Ureter (tissue), 1 donor: ENCODE measurements at places on chromosomes 2 and 18.

GRCh38 chr2:158713523-158714138 lies 81.5 kb upstream of the DAPL1 start:
- no peak for DNase-seq

DNA sequence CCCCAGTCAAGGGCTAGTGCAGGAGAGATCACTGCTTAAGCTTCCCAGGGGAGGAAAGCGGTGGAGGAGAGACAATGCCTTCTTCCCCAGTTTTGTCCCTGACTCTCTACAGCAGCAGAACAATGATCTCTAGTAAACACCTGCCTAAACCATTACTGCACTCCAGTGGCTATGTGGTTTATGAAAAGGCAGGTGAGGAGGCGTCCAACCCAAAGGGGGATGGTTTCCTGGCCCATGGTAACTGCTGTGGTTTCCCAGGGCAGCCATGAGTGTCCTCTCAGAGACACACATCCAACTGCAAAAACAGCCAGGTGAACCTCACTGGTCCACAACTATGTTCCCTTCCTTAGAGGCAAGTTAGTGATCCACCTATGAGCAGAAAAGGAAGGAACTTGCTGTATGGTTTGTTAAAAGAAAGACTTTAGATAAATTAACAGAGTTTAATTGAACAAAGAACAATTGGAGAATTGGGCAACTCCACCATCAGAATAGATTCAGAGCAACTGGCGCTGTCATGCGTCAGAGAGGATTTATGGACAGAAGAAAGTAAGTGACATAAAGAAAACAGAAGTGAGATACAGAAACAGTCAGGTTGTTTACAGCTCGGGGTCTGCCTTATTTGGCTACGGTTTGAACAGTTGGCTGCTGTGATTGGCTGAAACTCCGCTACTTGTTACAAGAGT lies 4.8 kb upstream of the TTC39C start:
- no peak for DNase-seq

- no peak for DNase-seq
Measured at GRCh38 chr2:11754700-11755015, 8.2 kb downstream of the LPIN1 start.

DNA sequence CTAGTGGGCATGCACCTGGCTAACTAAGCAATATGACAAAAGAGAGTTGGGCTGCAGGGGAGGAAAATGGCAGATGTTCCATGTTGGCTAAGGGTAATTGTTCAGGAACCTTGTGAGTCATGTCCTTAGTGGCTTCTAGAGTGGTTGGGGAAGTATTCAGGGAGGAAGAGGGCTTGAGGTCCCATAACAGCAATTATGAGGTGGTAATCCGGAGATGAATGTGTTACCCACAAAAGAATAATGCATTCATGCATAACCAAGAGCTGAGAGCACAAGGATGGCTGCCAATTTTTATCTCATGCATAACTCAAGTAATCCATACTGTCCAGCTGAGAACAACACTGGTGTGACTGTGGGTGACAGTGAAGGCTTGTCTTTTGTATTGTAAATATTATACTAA lies 42.9 kb downstream of the TMEFF2 start:
- no peak for DNase-seq

- DNase-seq: no peak
Measured at GRCh38 chr2:18993756-18994338, 364.6 kb downstream of the OSR1 start.

- no peak for DNase-seq
Measured at GRCh38 chr2:147630585-147630984, 214.2 kb upstream of the ACVR2A start.

DNA sequence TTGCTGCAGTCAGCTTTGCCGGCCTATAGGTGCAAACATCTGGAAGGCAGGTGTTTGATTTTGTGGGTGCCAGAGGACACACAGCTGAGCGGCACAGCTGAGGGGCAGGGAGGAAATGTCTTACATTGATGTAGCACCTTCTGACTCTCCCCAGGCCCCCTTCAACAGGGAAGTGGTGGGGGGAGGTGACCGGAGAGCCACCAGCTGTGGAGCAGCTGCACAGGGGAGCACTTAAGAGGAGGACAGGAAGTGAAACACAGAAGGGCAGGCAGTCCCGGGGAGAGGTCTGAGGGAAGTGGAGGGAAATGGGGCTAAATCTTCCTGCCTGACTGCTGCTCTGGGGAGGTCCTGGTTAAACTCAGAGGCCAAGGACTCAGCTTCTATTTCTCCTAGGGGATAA lies 409.1 kb downstream of the TNS1 start:
- DNase-seq: no peak

GRCh38 chr2:8416001-8416571 lies 265.8 kb upstream of the ID2 start:
- DNase-seq: no peak

- DNase-seq: no peak
Measured at GRCh38 chr2:584863-585823, 92.1 kb downstream of the TMEM18 start.

DNA sequence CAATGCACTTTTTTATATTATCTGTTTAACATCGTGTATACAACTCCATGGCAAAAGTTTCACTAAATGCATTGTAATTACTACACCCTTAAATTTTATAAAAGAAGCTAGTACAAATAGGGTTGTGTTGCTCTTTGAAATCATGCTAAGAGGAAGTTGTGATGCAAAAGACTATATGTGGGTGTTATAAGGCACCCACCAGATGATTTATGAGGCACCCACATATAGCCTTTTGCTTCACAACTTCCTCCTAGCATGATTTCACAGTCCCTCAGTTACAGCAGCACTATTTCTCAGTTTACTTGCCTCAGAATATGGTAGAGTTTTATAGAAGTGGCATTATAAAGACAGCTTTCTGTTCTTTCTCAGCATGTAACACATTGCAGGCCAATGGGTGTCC lies 277.3 kb upstream of the DOK6 start:
- no peak for DNase-seq

DNA sequence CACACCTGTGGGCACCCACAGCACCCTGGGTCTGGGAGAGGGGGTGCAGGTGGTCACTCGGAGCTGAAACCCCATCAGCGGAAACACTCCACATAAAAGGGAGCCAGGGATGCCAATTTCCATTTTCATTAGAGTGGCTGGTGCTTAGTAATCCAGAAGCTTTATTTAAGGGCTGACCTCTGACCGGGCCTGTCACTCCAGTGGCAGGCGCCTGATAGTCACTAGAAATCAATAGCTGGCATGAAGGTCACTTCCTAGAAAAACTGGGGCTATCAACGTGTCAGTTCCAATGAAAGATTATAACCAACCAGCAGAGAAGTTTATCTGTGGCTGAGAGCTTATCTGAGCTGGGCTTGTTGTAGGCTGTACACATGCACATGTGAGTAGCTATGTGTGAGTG lies 333.7 kb upstream of the SKOR2 start:
- DNase-seq: no peak

DNA sequence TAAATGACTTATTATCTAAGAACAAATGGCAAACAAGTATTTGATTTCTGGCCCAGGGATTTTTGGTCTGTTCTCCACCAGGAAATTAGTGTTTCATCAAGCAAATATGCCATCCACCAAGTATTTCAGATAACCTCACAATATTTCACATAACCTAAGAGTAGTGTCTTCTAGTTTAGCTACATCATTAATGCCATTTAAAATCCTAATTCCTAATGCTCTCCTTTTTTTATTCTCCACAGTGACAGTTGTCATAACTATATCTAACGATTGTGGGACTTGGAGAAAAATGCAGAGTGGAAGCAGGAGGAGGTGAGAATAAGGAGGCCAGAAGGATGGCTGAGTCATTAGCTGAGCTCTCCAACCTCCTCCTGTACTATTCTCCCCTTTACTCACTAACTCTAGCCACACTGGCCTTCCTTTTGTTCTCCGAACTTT lies 58.5 kb upstream of the CTLA4 start:
- no peak for DNase-seq

- DNase-seq: no peak
Measured at GRCh38 chr2:163341426-163341825, 394.4 kb downstream of the FIGN start.

GRCh38 chr18:47150824-47151366 lies 595 bp upstream of the HDHD2 start:
- peak; percentile 44 for DNase-seq

DNA sequence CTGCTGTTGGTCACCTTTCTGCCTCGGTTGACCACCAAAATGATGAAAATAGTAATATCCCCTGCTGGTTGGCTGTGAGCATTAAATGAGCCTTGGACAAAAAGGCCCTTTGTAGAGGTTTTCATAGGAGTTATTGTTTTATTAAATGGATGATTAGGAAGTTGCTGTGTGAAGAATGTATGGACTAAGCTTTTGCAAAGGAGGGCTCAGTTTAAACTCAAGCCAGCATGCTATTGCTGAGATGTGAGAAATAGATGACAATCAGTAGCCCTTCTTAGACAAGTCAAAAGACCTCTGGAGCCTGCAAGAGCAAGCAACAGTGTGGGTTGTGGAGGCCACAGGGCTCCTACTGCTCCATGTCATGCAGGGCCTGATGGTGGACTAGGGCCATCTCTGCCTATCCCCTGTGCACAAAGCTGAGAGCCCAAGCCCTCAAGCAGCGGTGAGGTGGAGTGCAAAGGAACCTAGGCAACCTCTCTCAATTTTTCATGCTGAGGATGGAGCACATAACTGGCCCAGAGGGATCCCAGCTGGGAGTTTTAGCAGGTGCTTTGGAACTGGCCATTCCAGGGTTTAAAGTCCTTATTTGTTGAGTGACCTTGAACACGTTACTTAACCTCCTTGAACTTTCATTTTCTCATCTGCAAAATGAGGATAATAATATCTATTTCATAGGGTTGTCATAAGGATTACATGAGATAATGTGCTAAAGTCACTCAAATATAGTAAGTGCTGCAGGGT lies 37.1 kb downstream of the FOSL2 start:
- no peak for DNase-seq
